ENCODE measurements at places on chromosomes 6 and 20. TPM values are rescaled to one million over a fixed set of nuclear protein-coding genes. Genes with fewer than 3 reads are reported as not detected.

- DNase-seq, result no peak
Observed at GRCh38 chr20:20668639-20669038, 43.8 kb downstream of the RALGAPA2 start.

DNA sequence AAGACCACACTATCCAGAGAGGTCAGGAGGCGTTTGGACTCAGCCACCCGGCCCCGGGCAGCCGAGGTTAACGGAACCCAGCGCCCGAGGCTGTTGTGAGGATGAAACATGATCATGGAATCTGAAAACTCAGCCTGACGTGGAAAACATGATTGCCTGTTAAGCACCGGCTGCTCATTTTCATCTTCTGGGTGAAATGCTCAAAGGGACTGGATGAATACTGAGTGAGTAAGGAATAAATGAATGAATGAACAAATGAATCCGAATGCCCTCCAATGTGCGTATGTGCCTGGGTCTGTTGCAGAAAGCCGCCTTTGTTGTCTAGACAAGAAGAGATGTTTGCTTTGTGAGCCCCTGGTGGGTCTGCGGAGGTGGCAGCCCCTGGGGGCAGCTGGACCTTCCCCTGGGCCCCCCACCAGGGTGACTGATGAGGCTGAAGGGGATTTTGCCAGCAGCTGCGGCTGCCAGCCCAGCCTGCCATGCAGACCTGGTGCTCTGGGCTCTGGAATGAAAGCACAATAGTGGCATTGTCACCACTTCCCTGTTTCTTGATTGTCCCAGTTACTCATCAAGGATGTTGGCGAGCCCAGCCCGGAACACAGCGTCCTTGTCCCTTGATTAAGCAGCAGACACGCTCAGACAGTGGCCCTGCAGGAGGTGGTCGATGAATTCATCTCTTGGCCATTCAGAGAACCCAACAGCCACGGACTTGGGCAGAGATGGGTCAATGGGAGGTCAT, 211.1 kb downstream of the ANKRD60 start:
- DNase-seq, result no peak

DNA sequence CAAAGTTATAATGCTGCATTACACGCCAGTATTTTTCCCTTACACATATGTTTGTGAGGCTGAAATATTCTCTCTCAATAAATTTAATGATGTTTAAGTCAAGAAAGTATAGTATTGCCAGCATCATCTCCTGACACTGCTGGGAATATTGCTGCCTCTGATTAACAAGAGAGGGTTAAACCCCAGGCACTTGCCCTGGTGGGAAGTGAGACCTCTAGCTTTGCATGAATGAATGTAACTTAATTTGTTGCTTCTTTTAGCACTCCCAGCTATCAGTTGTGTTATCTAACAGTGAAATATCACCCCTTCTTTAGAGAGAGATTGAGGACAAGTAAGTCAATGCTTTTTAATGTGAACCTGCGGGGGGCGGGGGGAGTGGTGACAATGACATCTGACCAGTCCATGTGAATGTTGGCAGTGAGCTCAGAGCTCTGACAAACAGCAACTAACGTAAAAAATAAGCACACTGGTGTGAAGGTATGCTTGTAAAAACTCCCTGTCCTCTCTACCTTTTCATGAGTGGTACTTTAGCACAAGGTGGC, 9.8 kb downstream of the FOXA2 start:
- DNase-seq, result no peak

DNA sequence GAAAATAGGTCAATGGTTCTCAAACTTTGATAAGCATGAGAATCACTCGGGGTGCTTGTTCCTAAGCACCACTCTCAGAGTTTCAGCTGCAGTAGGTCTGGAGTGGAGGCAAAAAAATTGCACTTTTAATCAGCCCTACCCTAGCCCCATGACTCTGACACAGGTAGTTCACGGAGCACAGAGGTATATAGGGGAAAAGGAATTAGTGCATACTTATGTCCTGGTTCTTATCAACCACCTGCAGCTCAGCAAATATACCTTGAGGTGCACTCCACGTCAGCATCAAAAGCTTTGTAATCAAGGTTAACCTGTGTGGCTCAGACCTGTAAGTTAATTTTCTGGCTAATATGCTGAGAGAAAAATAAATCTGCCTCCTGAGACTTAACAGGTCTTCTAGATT, 138.8 kb upstream of the HMGN3 start:
- no peak for DNase-seq

GRCh38 chr6:40887792-40888340, 151.2 kb downstream of the UNC5CL start:
- no peak for DNase-seq

GRCh38 chr6:139779988-139780774, 405.7 kb upstream of the CITED2 start:
- no peak for DNase-seq

- DNase-seq, result no peak
Observed at GRCh38 chr20:23331450-23332350, 18.9 kb upstream of the NXT1 start.

- no peak for DNase-seq
Observed at GRCh38 chr6:26200918-26201721, 113.9 kb downstream of the HFE start.

DNA sequence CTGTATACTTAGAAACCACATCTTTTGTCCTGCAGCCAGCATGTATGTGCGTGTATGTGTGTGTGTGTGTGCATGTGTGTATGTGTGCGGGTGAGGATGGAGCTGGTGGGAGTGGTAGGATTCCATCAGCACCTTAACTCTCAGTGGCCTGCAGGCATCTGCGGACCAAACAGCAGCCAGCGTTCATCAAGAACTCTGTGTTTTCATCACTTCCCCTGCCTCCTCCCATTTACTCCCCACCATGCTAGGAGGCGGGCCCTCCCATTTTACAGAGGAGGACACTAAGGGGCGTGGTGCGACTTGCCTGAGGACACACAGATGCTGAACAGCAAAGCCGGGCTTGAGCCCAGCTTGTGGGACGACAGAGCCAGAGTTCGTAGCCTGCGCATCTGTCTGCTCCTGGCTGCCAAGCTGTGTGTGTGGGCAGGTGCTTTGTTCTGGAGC, 8.9 kb downstream of the VSTM2L start:
- DNase-seq, result no peak

GRCh38 chr6:31293343-31293742, 21.5 kb upstream of the HLA-C start:
- DNase-seq, result no peak

- no peak for DNase-seq
Observed at GRCh38 chr20:53794529-53795115, 201.0 kb upstream of the ZNF217 start.

- no peak for DNase-seq
Observed at GRCh38 chr6:3429211-3429610, 27.6 kb downstream of the SLC22A23 start.

DNA sequence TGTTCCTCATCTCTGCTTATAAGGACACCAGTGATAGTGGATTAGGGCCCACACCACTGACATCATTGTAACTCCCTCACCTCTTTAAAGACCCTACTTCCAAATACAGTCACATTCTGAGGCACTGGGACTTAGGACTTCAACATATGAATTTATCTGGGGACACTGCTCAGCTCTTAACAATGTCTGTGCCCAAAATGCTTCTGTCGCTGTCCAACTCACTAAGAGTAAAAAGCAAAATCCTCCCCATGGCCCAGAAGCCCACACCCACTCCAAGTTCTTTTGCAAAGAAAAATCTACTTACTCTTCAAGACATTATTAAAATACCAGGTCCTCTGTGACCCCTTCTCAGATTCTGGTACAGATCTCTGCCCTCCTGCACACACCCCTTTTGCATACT, 116.2 kb downstream of the TBC1D7 start:
- DNase-seq, result no peak

- DNase-seq, result no peak
Observed at GRCh38 chr6:3406362-3406821, 50.5 kb downstream of the SLC22A23 start.

GRCh38 chr6:128516514-128516898, 3.9 kb downstream of the PTPRK start:
- no peak for DNase-seq

DNA sequence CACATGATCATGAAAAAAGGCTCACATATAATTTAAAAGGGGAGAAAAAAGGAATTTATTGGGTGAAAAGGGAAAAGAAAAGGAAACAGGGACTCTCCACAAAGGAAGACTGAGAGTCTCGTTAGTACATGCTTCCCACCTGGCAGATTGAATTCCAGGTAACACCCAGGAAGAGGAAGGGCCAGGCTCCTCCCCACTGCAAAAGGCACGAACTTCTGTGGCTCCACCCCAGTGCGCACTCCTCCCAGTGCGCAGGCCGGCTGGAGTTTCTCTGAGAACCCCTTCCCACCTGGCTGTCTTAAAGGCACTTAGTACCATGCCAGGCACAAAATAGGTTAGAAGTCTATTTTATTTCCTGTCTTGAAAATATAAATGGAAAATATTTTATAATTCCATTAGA, 129.8 kb downstream of the COL12A1 start:
- no peak for DNase-seq

ADGRF4 gene
- 10.1 TPM for total RNA-seq

ZNF334 gene
- 5.4 TPM for total RNA-seq

LIME1 gene
- 32.4 TPM for total RNA-seq

SYTL3 gene
- total RNA-seq, result 10.8 TPM

RIMS1 gene
- total RNA-seq, result 5.2 TPM

KCNK16 gene
- total RNA-seq, result not detected

GRIK2 gene
- total RNA-seq, result 8.8 TPM
